ENCODE measurements at places on chromosomes 11 and 22.

DNA sequence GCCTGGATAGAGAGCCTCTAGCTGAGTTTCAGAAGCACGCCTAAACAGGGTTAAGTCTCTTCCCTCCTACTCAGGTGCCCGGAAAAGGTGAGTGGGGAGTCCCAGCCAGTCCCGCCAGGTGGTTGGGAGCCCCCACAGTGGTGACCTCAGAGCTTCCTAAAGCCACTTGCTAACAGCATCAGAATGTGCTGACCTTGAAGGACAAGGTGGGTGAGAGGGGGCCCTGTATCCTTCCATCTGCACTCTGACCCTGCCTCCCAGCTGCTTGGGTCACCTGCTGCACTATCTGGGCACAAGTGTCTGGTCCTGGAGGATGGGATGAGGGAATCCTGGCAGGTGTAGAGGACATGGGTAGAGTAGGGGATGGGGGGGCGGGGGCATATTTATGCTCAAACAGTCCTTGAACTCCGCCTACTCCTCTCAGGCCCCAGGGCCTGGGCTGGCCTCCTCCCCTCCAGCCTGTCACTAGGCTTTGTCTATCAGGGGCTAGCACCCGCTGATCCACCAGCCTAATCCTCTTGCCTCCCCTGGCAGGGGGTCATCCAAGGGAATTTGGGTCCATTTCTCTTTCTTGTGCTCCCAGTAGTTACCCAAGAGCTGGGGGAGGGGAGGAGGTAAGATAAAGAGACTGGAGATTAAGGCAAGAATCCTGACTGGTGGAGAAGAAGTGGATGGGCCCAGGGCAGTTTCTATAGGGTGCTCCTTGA lies 3.4 kb downstream of the USP2 start:
- no peak for DNase-seq

DNA sequence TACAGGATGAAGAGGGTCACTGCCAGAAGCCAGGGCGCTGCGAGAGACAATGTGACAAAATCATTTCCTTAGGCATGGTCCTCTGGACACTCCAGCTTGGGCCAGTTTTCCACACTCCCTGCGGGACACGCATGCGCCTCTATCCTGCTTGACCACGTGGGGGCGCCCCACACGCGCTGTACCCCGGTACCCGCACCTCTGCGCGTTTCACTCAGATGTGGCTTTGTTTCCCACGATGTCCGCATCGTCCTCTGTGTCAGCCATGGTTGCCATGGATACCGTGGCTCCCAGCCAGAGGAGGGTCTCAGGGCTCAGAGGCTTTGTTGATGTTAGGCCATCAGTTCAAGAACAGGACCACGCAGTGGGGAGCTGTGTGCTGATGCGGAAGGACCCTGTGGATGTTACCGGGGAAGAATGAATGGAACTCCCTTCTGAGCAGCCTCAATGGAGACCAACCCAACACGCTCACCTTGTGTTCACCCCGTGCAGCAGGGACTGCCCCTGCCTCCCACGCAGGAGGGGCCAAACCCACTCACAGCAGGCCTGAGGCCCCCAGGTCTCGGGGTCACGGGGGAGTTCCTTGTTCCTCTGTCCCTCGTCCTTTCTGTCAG lies 101.1 kb upstream of the SLC22A12 start:
- no peak for DNase-seq

DNA sequence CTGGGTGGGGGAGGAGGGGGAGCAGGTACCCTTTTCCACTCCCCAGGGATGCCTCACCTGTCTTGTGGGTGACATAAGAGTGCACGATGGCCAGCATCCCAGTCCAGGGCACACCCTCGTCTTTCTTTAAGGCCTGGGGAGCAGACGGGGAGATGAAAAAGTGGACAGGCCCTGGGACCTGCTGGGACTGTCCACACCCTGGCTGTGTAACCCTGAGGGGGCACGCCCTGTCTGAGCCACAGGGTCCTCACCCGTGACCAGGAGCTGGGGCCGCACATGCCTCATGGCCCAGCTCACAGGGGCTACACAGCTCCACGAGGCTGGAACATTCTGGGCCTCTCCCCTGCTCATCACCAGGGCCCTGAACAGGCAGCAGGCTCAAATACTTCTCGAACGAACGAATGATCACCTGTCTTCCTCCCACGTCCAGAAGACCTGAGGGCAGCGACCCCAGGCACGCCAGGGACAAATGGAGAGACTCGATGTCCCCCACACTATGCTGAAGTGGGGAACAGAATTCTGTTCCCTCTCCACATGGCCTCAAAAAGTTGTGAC lies 123.9 kb downstream of the PHF21B start:
- no peak for DNase-seq

GRCh38 chr11:73753938-73754337 lies 6.9 kb downstream of the RAB6A start:
- no peak for DNase-seq

GRCh38 chr22:44171561-44171960 lies 9.2 kb upstream of the PARVG start:
- DNase-seq = no peak

- no peak for DNase-seq
These were observed 53.1 kb downstream of the PACSIN2 start for GRCh38 chr22:42961810-42962209.

GRCh38 chr11:7253800-7254199 lies 2.1 kb downstream of the SYT9 start:
- no peak for DNase-seq

DNA sequence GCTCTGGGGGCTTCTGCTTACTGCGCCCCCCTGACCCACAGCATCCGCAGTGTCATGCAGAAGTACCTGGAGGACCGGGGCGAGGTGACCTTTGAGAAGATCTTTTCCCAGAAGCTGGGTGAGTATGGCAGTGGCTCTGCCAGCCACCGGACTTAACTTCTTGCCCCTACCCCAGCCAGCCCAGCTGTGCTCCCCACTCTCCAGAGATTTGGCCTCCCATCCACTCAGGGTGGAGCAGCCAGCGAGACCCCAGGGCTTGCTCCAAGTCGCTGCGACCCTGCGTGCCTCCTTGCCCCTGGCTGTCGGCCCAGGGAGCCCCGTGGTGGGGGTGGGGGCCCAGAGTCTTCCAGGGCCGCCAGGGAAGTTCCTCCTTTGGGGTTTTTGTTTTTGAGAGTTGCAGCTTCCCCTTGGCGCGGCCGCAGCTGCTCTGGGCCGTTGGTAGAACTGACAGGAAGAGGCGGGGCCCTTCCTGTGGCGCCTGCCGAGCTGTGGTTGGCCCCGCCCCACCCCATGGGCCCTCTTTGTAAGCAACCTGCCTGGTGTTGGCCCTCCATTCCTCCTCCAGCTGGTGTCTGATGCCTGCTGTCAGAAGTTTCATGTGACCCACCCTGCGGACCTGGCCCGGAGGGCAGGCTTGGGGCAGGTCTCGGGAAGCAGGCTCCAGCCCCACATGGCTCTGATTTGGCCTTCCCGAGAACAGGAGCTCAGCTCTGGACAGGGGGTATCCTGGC lies 11.1 kb downstream of the GRK2 start:
- no peak for DNase-seq

DNA sequence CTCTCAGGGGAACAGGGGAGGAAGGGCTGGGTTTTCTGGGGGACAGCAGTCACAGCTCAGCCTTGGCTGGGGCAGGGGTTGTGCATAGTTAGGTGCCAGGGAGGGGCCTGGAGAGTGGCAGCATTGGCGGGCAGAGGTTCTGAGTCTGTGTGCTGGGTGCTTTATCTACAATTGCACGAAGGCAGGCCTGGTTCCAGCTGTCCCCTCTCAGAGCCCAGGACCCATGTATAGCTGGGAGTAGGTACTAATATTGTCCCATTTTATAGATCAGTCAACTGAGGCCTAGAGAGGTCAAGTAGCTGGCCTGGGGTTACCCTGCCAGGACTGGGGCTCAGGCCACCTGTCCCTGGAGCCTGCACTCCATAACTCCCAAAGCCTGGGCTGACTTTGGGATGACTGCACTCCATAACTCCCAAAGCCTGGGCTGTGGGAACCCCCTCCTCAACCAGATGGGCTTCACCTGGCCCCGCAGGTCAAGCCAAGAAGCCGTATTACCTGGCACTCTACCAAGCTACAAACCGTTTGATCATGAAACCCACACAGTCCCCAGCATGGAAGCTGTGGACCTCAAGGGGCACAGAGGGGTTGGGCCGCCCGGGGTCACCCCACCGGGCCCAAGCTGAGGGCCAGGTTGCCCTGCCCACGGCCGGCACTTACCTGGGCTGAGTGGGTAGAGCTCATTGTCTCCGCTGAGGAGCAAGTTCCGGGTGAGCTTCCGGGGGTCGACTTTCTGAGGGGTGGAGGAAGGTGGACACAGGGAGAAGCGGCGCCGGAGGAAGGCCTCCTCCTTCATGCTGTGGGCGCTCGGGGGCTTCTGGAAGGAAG lies 36.5 kb downstream of the OSBPL5 start:
- DNase-seq = no peak

DNA sequence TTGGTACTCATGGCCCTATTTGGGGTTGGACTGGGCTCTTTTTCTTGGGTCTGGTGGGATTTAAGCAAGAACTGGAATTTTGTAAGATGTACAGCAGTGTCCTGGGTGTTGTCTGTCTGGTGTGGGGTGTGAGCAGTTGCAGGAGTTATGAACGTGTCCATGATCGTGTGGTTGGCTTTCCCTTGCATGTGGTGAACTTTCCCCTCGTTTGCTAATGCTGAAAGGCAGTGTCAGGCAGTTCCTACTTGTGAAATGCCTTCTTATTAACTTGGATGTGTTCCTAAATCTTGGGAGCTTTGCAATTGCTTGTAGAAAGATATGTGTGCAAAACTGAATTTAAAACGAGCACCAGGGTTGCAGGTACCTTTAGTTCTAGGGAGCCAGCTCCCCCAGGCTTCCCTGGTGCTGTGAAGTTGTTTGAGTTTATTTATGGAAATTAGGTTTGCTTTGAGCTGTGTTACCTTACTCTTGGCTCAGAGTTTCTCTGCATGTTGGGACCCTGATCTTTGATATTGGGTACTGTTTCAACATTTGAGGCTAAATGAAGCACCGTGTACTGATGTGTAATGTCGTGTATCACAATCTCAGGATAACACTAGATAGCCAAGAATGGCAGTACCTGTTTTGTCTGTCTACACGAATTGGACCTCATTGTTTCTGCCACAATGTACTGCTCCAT lies 35.8 kb upstream of the HSD17B12 start:
- DNase-seq = no peak

GRCh38 chr22:48743601-48744282 lies 1083.9 kb downstream of the BRD1 start:
- DNase-seq = no peak

DNA sequence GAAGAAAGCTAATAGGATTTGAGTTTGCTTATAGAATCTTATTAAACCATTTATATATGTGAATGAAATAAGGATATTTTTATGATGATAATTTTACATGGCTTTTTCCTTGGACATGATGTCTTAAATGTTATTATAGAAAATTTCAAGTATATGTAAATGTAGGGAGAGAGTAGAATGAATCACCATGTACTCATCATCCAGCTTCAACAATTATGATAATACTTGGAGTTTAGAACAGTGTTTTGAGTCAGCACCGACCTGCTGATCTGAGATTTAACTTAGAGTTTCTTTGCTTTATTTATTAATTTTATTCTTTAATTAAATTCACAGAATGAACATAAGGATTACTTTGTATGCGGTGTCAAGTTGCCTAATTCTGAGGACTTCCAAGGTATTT lies 193.5 kb downstream of the UVRAG start:
- DNase-seq = no peak

GRCh38 chr22:42682113-42682851 lies 33.1 kb upstream of the CYB5R3 start:
- DNase-seq = peak; percentile 31

GRCh38 chr22:28607795-28608194 lies 71.8 kb downstream of the TTC28 start:
- no peak for DNase-seq

DNA sequence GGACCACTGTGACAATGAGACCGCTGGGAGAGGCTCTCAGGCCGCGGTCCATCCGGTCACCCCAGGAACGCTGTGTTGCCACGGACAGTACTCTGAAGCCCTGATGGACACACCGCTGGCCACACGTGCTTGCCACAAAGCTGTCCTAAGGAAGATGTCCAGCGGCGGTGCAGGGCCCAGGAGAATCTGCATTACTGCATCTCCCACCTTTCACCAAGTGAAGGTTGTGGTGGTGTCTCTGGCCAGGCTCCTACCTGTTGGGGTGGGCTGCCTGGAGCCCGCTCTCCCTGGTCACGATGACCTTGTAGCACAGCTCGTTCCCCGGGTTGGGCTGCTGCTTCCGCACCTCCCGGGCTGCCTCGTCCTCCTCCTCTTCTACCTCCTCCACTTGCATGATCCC lies 4.2 kb downstream of the TTLL12 start:
- DNase-seq = no peak

GRCh38 chr11:134639586-134640330 lies 227.7 kb upstream of the B3GAT1 start:
- no peak for DNase-seq

- DNase-seq = no peak
These were observed 56.7 kb downstream of the BTG4 start for GRCh38 chr11:111455291-111456085.

DNA sequence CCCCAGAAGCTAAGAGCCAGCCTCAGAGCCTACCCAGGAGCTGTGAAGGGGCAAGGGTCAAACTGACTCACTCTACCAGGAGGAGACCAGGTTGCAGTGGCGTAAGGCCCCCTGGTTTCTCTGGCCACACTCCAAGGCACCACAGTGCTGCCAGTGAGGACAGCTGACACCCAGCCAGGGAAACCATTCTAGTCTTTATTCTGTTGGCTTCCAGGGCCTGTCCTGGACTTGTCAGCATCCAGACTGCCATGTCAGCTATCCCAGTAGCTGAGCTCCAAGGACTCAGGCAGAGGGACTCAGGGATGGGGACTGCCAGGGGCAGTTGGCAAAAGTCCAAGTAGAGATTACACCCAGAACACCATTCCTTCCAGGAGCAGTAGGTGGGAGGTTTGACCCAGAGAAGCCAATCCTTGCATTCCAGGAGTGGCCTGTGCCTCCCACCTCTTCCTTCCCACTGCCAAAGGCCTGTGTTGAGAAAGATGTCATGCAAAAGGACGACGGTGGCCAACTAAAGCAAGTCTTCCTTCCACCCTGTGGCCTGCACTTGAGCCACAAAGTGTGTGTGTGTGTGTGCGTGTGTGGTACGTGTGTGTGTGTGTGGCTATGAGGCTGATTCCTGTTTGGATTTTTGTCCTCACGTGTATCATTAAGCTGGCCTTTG lies 3.6 kb upstream of the MAPK8IP1 start:
- no peak for DNase-seq

DNA sequence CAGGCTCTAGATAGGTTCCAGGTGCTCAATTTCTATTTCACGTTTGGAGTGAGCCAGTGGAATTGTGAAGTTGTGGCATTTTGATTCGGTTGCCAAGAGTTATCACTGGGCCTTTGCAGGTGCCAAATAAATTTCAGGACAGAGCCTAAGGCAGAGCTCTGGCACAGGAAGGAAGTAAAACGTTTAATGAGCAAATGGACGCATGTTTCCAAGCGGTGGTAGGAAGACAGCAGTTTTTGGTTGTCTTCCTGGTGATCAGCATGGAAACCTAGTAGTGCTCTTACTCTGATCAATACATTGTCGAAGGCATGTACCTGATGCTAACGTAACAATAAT lies 452 bp downstream of the BIRC3 start:
- no peak for DNase-seq

DNA sequence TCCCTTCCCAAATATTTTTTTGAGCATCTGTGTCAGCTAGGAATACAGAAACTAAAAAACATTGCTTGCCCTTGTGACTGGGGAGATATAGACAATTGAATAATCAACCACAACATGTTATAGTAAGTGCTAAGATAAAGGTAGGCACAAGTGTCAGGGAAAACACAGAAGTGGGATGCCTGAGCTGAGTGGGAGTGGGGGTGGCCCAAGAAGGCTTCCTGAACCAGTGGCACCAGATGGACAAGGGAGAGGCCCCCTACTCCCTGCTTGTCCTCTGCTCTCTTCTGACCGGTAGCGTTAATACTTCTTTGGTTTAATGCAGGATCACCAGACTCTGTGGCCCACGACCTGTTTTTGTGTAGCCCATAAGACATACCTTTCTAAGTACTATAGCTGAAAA lies 48.8 kb downstream of the PACS1 start:
- DNase-seq = no peak

All from LNCaP clone FGC (cell line).